Activated T-helper 17 cell treated with anti-CD3 and anti-CD28 coated beads, Interleukin-2, amount 50 U/mL, for 72 hours (primary cell): ENCODE measurements at places on chromosomes 16 and 17. TPM values are rescaled to one million over a fixed set of nuclear protein-coding genes. Genes with fewer than 3 reads are reported as not detected.

The WSCD1 gene
- total RNA-seq: not detected

The TBC1D3H gene
- not detected for total RNA-seq

The C17orf107 gene
- 3.4 TPM for total RNA-seq

The NPIPB9 gene
- total RNA-seq: 7.0 TPM

GRCh38 chr17:50211249-50212120 is 10.1 kb upstream of the COL1A1 start:
- ATAC-seq: peak; percentile 53

DNA sequence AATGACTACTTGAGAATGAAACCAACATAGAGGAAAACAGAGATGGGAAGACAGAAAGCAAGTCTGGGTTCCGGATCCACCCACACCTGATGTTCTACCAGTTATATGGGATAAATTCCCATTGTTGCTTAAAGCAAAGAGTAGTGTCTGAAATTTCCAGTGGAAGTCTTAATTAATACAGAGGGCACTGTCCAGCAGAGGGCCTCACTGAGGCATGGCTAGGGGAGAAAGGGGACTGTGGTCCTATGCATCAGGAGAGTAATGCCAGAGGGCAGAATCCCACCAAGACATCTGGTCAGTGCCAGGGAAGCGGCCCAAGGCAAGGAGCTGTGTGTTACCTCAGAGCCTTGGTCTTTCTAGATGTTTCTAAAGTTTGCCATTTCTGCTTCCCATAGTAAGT is 7.5 kb upstream of the UMOD start:
- ATAC-seq: no peak

GRCh38 chr17:66967837-66968543 is 3.5 kb downstream of the CACNG4 start:
- ATAC-seq: no peak

- peak; percentile 40 for ATAC-seq
Measured at GRCh38 chr17:43418441-43419374, 19.9 kb downstream of the ARL4D start.

GRCh38 chr16:4752351-4753100 is 14.4 kb downstream of the ZNF500 start:
- no peak for ATAC-seq

DNA sequence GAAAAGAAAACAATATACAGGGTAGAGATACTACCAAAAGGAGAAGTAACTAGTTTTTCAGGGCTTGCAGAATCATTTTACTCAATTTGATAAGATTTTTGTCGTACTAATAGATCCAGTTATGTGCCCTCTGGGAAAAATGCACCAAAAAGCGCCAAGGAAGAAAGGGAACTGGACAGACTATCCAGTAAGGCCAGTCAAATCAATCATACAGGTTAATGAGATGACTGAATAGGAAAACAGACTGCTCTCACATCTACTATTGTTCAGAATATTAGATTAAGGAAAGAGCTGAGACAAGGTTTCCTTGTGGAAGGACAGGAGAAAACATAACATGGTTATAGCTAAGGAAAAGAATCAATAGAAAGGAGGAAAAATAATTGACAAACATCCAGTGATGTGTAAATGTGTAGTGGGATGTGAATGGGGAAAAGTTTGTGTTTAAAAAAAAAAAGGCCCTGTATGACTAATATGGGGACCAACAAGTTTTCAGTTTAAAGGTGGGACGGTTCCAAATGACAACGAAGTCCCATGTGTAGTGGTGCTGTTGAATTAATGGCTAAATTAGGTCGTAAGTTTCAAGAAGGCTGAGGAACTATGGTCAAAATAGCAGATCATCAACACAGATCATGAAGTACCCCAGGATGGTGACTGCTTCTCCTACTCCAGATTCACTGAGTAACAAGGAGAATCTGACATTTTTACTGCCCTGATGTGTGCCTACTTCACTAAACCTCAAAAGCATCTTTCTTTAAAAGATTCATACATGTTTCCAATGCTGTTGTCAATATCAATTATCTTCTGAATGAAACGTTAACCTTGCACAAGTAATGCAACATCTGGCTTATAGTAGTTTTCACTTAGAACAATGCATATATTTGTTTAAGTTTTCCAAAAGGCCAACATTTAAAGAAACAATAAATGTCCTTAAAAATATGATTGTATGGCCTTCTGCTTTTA is 40.7 kb downstream of the BRIP1 start:
- no peak for ATAC-seq

DNA sequence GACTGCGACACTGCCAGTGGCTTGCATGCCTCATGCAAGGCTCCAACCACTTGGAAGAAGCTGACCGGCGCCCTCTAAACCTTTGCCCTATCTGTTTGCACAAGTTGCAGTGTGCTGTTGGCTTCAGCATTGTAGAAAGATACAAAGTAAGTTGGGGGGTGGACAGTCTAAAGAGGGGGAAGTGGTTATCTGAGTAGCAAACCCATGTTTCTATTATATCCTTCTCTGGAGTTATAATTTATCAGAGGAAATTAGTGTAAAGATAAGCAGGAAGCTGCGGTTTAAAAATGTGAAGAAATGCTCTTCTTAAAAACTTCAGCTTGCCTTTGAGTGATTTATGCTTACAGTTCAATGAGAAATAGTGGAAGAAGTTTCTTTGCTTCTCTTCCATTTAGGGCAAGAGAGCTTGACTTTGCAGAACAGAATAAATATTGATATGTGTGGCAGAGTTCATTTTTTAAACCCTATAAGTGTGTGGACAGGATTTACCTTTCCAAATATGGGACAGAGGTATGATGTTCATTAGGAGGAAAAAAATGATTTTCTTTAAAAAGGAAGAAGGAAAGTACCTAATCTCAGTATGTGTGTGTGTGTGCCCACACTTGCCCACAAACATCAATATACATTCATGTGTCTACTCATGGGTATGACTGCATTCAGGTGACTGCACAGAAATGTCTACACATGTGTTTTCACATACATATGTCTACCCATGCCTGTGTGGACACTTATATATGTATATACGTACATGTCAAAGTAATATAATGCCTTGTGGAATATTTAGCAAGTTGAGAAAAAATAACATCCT is 8.1 kb downstream of the AMZ2 start:
- ATAC-seq: peak; percentile 81

DNA sequence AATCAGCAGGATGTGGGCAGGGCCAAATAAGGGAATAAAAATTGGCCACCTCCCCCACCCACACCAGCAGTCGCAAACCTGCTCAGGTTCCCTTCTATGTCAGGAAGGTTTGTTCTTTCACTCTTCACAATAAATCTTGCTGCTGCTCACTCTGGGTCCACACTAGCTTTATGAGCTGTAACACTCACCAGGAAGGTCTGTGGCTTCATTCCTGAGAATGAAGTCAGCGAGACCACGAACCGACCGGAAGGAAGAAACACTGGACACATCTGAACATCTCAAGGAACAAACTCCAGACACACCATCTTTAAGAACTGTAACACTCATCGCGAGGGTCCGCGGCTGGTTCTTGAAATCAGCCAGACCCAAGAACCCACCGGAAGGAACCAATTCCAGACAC is 115.5 kb upstream of the TBX2 start:
- ATAC-seq: no peak

DNA sequence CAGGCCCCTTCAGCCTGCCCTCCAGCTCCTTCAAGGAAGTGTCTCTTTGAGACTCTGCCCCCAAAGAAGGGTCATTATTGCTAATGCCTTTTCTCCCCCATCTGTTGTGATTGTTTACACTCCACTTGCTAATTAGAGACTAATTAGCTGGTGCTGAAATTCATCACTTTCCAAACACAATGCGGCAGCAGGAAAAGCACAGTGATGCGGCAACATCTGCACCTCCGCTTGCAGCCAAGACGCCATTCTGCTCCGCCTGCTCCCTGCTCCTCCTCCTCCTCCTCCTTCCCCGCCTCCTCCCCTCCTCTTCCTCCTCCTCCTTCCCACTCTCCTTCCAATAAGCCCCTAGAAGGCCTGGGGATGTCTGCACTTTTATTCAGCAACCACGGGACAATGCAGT is 110.5 kb downstream of the SDK2 start:
- ATAC-seq: no peak

- ATAC-seq: no peak
Measured at GRCh38 chr16:22270525-22270924, 26.7 kb upstream of the POLR3E start.

DNA sequence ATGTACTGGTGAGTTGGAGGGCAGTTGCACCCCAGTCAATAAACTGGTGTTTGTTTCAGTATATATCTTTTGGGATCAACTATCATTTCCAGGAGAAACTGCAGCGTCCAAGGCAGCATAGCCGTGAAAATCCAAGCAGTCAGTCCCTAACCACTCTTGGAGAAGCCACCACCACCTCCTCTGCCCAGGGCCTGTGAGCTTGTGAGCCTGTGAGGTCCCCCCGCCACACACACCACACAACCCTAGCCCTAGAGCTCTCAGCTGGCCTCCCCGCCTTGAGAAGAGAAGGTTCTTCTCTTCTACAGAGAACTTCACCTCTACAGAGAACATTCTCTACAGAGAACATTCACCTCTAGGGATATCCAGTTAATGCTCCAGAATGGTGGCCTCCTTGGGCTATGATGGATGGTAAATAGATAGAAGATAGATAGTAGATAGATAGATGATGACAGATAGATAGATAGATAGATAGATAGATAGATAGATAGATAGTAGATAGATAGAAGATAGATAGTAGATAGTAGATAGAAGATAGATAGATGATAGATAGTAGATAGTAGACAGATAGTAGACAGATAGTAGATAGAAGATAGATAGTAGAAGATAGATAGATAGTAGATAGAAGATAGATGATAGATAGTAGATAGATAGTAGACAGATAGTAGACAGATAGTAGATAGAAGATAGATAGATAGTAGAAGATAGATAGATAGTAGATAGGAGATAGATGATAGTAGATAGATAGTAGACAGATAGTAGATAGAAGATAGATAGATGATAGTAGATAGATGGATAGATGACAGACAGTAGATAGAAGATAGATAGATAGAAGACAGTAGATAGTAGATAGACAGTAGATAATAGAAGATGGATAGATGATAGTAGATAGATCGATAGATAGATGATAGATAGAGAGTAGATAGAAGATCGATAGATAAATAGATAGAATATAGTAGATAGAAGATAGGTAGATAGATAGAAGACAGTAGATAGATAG is 13.7 kb downstream of the ALOX15B start:
- no peak for ATAC-seq

GRCh38 chr16:66326991-66327513 is 39.4 kb upstream of the CDH5 start:
- ATAC-seq: no peak

GRCh38 chr17:80485846-80486245 is 9.4 kb upstream of the NPTX1 start:
- ATAC-seq: no peak

- no peak for ATAC-seq
Measured at GRCh38 chr16:83552228-83552627, 255.6 kb upstream of the HSBP1 start.

DNA sequence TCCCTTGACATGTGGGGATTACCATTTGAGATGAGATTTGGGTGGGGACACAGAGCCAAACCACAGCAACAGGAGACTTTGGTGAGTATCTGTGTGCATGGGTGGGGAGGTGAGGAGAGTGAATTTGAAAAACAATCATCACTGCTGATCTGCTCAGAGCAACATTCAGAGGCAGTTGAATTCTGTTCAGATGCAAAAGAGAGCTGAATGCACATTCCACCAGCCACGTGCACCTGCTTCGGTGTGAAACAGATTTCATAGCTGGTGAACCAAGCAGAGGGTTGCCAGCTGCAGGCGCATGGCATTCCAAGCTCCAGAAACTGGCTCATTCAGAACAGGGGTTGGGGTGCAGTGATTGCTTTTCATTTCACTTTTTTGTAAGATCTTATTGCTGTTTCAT is 233.1 kb upstream of the FOXF1 start:
- no peak for ATAC-seq

GRCh38 chr17:42027961-42028790 is 8.3 kb downstream of the NKIRAS2 start:
- no peak for ATAC-seq

GRCh38 chr16:88499836-88500251 is 46.8 kb downstream of the ZFPM1 start:
- no peak for ATAC-seq

DNA sequence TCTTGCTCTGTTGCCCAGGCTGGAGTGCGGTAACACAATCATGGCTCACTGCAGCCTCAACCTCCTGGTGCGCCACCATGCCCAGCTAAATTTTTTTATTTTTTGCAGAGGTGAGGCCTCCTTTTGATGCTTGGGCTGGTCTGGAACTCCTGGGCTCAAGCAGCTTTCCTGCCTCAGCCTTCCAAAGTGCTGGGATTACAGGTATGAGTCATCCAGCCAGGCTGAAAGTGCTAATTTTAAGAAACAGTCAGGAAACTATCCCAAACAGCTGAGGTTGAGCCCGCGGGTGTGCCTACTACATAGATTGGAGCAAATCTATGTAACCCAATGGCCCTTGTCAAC is 738 bp upstream of the XPO6 start:
- no peak for ATAC-seq

- no peak for ATAC-seq
Measured at GRCh38 chr16:6600167-6600566, 732.5 kb upstream of the RBFOX1 start.

- no peak for ATAC-seq
Measured at GRCh38 chr17:52048137-52048898, 110.2 kb downstream of the CA10 start.

DNA sequence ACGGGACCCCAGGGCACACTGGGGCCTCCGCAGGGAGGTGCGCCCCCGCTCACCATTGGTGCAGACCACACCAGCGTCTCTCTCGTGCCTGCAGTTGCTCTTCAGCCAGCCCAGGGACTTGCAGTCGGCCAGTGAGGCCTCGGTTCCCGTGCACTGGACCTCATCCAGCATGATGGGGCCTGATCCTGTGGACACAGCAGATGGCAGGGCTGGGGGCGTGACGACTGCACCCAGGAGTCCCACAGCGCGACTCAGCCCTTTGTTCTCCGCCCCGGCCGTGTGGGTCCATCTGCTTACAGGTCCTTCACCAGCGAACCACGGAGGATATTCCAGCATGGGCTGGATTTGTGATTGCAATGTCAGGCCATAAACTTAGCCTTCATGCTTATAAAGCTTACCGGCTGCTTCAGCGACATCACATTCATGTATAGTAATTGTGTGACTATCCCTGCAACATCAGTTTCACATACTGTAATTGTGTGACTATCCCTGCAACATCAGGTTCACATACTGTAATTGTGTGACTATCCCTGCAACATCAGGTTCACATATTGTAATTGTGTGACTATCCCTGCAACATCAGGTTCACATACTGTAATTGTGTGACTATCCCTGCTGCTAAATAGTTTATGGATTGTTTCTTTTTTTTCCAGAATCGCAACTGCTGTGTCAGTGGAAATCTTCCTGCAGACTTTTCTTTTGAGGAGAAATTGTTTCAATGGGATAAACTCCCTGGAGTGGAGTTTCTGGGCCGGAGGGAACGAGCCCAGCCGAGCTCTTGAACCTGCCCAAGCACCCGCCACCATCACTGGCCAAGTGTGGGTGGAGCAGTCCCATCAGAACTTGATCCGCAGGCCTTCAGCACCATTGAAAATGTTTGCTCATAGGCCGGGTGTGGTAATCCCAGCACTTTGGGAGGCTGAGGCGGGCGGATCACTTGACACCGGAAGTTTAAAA is 4.8 kb downstream of the LGALS3BP start:
- no peak for ATAC-seq

GRCh38 chr17:78359321-78359996 is 418 bp downstream of the SOCS3 start:
- no peak for ATAC-seq
